ENCODE measurements at places on chromosomes 7 and 10. TPM values are rescaled to one million over a fixed set of nuclear protein-coding genes. Genes with fewer than 3 reads are reported as not detected.

ADIRF gene
- not detected for total RNA-seq

TBRG4 gene
- total RNA-seq, result 277 TPM

AGBL3 gene
- total RNA-seq, result 0.90 TPM

ZNF503 gene
- total RNA-seq, result 1.6 TPM

PAX4 gene
- not detected for total RNA-seq

C10orf67 gene
- total RNA-seq, result not detected

ZP3 gene
- 5.0 TPM for total RNA-seq

LIPN gene
- not detected for total RNA-seq

CLRN3 gene
- total RNA-seq, result not detected

PTPRZ1 gene
- 36.8 TPM for total RNA-seq

CYP3A4 gene
- not detected for total RNA-seq
